G401 (cell line): ENCODE measurements at places on chromosomes 5 and 9.
A peak's percentile ranks its signal among the peaks of the same experiment; 100 is the strongest.

- no peak for DNase-seq
Observed at GRCh38 chr5:73652391-73652790, 26.4 kb downstream of the ARHGEF28 start.

DNA sequence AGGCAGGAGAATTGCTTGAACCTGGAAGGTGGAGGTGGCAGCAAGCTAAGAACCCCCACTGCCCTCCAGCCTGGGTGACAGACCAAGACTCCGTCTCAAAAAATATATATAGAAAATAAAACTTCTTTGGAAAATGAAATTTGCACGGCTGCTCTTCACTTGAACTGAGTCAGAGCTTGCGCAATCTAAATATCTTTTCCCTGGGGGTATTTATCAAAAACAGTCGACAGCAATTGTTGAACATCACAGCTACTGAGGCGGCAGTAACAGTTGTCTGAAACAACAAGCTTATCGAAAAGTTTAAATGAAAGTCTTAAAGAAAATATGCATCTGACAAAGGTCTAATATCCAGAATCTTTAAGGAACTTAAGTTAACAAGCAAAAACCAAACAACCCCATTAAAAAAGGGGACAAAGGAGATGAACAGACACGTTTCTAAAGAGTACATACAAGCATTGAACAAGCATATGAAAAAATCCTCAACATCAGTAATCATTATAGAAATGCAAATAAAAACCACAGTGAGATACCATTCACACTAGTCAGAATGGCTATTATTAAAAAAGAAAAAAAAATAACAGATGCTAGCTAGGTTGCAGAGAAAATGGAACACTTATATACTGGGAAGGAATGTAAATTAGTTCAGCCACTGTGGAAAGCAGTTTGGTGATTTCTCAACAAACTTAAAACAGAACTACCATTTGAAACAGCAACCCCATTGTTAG is 153.6 kb upstream of the CDH9 start:
- no peak for DNase-seq

DNA sequence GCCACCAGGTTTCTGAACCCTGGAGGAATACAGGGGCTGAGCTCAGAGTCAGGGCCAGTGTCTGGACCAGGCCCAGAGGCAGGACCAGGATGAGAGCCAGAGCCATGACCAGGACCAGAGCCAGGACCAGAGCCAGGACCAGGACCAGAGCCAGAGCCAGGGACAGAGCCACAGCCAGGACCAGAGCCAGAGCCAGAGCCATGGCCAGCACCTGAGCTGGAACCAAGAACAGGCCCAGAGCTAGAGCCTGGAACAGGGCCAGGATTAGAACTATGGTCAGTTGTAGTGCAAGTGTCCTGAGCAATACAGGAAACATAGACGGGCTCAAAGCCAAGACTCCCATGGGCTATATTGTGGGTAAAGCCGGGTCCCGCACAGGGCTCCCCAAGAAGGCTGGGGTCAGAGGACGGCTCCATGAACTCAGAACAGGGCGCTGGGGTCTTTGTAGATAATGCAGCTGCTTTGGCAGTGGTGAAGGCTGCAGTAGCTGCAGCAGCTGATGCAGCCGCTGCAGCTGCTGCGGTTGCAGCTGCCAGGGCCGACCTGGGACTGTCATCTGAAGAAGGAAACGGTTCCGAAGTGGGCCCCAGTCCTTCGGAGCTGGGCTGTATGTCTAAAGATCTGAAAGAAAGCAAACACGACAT is 559 bp downstream of the SPAG8 start:
- DNase-seq = peak; percentile 68

DNA sequence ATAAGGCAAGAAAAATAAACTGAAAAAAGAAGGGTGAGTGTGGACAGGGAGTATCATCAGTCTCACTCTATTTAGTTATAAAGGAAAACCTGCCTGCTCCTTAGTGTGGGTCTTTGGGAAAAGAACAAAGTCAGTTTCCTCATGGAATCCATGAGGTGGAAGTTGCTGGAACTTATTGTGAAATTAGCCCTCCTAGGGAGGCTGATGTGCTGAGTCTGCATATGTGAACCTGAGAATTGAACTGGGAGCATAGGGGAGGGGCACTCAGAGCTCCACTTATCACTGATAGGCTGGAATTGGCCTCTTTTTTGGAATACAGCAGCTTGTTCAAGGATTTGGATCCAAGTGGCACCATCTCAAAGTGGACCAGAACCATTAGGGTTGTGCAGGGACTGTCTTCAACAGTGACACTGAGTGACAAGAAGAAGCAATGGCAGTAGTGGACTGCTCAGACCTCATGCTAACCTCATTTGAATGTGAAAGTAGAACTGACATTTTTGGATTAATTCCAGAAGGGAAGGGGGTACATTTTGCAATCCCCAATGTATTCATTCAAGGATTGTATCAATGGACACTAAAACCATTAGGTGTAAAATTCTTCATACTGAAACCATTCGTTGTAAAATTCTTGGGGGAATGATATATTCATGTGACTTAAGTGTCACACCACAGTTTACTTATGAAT is 103.6 kb upstream of the KLF9 start:
- no peak for DNase-seq

DNA sequence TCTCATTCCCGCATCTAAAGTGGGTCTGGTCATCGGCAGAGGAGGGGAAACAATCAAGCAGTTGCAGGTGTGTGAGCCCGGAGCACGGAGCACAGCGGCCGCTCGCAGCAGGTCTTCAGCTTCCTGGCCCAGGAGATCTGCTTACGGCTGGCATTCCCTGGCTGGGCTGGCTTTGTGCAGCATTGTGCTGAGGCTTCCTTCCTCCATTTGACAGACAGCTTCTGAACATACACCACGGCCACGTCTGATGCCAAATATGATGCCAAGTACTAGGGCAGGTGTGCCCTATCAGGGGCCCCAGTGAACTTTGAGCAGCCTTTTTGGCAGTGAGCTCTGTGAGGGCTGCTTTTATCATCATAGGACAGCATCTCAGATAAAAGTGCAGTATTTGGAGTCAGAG is 37.1 kb downstream of the FUBP3 start:
- no peak for DNase-seq

DNA sequence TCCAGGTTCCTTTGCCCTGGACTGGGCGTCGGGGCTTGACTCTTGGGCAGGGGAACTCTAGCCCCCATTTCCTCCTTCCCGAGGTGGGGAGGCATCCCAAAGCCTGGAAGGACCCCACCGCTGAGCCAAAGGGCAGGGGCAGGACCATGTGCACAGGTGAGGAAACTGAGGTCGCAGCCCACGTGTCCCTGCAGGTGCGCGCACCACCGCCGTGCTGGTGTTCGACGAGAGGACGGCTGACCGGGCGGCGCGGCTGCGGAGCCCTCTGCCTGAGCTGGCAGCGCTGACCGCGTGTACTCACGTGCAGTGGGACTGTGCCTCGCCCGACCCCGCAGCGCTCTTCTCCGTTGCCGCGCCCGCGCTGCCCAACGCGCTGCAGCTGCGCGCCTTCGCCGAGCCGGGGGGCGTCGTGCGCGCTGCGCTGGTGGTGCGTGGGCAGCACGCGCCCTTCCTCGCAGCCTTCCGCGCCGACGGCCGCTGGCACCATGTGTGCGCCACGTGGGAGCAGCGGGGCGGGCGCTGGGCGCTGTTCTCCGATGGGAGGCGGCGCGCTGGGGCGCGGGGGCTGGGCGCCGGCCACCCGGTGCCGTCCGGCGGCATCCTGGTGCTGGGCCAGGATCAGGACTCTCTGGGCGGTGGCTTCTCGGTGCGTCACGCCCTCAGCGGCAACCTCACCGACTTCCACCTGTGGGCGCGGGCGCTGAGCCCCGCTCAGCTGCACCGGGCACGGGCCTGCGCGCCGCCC is 2.8 kb downstream of the ADGRD2 start:
- no peak for DNase-seq

DNA sequence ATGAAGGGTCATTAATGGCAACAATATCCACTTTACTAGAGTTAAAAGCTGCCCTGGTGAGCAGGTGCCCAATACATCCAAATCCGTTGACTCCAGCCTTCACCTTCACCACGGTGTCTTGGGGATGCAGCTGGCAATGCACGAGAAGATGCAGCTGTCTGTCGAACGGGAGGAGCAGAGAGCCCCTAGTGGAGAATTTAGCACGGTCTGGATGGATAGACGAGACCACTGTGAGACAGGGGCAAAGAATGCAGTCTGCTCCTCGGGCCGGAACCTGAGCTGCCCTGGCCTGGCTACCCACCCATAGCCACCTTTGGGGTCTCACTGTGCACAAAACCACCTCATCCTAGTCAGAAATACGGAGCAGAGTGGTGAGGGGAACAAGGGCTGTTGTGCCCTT is 35.1 kb downstream of the ADRA1B start:
- DNase-seq = no peak

DNA sequence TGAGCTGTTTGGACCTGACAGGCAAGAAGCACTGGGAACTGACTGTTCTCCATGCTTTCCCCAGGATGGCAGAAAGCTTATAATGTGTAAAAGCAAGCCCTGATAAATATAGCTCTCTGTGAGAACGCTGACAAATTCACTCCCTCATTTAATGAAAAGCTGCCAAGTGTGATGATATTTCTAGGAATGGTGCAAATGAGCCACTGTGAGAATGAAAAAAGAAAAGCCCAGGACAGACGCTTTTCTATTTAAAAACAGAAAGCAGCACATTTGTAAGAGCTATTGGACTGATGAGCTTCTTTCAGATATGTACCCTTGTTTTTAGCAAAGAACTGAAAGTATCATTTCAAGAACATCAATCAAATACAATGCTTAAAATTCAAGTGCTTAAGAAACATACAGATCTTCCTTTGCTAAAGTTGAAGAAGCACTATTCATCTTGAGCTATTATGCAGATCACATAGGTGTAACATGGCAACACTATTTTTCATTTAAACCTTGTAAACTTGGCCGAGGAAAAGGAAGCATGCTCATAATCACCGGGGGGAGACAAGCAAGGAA is 842.6 kb upstream of the ACO1 start:
- DNase-seq = no peak

DNA sequence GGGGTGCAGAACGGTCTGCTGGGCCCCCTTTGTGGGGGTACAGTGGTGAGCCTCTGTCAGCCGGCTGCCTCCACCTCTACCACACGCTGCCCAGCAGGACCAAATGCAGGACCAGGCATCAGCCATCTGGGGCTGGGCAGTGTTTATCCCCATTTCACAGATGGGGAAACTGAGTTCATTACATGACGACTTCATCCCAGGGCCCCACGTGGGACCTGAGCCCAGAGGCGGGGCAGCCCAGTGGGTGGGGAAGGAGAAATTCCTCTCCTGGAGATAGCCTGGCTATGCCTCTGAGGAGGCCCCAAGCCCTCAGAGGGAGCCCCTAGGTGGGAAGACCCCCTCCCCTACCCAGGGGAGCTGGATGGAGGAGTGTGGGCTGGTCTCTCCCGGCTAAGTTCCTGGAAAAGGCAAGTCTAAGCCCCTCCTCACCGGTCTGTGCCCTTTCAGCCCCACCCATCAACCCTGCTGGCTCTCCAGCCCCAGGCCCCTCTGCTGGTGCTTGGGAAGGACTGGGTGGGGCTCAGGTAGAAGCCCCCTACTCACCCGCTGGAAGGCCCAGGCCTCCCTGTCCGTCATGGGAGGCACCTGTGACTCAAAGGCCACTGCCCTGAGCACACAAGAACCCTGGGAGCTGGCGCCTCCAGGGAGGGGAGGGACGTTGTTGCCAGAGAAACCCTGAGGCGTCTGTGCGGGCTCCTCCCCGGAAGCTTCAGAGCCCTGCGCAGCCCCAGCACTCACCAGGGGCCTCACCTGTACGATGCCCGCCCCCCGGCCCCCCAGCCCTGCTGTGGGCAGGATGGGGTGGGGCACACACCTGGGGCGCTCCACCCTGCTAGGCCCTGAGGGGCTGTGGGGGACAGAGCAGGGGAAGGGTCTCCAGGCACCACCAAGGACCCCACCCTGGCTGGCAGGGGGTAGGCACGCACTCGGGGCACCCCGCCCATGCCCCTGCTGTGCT is 7.4 kb upstream of the CCDC187 start:
- DNase-seq = no peak

DNA sequence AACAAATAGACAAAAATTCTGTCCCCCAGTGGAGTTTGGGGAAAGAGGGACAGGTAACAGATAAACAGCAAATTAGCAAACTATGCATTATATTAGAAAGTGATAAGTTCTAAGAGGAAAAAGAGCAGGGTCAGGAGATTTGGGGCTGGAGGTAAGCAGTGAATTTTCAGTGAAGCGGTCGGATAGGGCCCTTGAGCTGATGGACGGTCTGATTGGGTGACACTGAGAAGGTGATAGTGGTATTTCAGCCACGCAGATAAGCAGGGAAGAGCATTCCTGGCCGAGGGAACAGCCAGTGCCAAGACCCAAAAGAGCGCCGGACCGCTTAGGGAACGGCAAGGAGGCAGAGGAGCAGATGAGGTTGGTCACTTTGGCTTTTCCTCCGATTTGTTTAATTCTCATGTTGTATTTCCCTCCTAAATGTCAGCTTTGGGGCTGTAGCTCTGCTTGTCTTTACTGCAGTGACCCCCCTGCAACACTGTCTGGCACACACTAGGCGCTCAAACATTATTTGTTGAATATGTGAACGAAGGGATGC is 1.1 kb upstream of the PTPN3 start:
- no peak for DNase-seq
